Activated T-helper 1 cell treated with anti-CD3 and anti-CD28 coated beads, Interleukin-2, amount 50 U/mL, for 16 hours (primary cell): ENCODE measurements at places on chromosomes 2 and 18.

DNA sequence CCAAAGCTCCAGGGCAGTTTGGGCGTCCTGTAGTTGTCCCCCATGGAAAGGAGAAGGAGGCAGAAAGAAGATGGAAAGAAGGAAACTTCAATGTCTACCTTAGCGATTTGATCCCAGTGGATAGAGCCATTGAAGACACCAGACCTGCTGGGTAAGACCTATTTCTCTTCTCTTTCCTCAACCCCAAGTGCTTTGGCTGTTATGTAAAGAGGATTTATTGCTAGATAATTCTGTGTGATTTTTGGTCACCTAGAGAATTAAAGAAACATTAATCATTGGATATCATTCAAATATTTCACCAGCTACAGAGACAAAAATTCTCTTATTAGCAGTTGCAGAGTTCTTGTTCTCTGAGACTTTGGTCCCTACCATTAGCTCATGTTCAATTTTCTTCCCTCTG, 1.9 kb downstream of the GALNT5 start:
- no peak for DNase-seq

DNA sequence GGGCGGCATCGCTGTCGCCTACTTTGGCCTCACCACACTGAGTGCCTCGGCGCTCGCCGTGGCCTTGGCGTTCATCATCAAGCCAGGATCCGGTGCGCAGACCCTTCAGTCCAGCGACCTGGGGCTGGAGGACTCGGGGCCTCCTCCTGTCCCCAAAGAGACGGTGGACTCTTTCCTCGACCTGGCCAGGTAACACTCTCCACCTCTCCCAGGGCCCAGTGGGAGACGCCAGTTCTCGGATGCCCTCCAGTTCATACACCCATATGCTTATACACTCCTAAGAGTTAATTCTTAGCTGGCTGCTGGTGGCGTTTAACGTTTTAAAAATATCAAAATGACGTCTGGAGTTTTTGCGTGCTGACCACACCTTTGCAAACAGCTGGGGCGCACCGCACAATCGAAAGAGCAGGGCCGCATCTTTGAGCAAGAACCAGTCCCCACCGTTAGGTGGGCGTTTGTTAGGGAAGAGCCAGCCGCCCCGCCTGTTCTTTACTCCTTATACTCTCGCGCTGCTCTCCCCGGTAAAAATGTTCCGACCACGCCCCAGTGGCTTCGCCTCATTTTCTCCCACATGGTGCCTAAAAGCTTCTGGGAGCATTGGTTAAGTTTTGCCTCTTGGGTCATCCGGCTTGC, 899 bp downstream of the SLC1A4 start:
- DNase-seq: no peak

DNA sequence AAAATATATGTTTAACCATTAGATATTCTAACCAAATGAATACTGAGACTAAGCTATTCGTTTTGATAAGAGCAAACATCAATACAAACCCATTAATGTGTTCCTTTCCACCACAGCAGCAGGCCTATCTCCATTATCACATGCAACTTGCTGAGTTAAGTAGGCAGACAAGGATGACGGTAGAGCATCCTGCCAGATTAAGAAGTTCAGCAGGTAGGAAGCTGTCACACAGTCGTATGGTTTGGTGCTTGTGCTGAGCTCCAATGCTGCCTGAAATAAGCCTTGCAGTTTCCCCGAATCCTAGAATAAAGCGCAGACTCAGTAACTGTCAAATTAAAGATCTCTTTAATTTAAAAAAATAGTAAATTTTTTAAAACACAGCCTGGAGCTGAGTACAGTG, 39.6 kb downstream of the THADA start:
- no peak for DNase-seq

- DNase-seq: no peak
Measured at GRCh38 chr2:162885281-162886070, 46.9 kb upstream of the KCNH7 start.

DNA sequence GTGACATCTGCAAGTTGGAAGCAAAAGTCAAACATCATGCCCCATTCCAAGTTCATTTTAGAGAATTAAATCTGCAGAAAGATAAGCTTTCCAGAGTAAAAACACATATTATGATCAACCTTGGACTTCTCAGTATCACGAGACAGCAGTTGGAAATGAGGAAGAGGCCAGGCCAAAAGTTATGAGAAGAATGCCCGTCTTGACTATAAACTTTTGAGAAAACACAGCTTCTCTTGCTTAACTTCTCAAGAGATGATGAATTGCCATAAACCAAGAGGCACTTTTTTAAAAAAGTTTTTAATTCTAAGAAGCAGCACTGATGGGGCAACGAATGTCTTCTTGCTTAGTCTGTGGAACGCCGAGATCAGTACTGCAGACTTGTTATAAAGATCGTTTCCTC, 52.6 kb upstream of the NFU1 start:
- DNase-seq: no peak

GRCh38 chr18:24801001-24801400, 340.6 kb downstream of the HRH4 start:
- no peak for DNase-seq

DNA sequence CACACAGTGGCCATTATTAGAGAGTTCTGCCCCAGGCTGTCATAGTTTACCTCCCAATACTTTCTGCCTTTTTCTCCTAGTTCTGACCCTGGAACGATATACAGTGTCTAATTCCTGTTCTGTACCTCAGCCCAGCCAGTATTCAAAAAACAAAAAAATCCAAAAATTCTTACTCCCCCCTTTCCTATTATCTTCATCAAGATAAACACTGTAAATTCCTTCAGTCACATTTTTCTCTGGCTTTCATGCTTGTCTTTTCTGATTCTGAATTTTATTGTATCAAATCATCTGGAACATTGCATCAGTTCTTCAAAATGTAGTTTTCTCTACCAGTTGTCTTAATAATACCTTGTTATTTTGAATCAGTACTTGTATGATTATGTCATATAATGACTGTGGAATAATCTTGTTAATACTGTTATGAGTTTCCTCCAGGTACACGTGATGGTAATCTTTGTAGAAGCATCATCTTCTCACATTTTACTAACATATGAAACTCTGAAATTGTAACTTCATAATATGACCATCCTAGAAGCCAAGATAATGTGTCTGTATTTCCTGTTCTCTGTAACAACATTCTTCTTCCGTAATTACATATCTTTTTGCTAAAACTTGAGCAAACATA, 79.0 kb upstream of the NOSTRIN start:
- no peak for DNase-seq

DNA sequence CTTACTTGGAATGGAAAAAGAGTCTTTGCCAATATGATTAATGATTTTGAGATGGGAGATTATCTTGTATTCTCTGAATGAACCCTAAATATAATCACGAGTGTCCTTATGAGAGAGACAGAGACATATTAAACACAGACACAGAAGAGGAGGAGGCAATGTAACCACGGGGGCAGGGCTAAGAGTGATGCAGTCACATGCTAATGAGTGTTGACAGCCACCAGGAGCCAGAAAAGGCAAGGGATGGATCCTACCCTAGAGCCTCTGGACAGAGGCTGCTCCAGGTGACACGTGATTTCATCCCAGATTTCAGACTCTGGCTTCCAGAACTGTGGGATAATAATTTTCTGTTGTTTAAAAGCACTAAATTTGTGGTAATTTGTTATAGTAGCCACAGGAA, 679.6 kb downstream of the MBD2 start:
- DNase-seq: no peak
